ENCODE measurements at places on chromosomes 11 and 22.

GRCh38 chr11:79352349-79352703 is 88.5 kb downstream of the TENM4 start:
- no peak for DNase-seq

DNA sequence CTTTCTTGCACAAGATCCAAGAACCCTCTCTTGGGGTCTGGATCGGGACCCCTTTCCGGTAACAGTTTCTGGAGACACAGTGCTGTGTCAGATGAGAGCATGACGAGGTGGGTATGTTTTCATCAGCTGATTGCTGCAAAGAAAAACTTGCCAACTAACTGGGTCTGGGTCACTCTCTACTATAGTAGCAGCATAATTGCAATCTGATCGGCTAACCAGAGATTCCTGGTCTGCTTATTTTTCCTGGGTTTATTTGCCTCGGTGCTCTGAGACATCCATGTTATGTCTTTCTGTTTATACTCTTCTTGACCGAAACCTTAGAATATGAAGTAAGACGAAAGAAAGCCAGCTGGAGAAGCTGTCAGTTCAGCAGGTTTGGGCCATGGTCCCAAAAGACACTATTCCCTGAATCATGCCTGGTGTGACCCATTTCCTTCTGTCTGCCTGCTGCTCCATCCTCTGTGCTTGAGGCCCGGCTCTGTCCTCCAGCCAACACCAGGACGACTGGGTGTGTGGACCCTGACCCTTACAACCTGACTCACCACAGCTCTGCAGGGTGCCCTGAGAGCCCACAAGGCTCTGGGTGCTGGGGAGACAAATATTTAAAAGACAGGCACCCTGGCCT is 24.1 kb upstream of the CLMP start:
- no peak for DNase-seq

DNA sequence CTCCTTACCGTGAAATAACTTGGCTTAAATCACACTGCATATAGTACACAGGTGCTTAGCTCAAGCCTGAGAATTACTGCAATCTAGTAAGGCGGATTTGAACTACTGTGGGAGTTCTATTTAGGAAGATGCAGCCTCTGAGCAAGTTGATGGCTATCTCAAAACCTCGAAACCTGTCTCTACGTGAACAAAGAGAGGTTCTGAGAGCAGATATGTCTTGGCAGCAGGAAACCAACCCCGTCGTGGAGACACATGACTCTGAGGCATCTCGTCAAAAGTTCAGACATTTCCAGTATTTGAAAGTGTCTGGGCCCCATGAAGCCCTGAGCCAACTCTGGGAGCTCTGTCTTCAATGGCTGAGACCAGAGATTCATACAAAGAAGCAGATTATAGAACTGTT is 5.9 kb downstream of the ZNF215 start:
- no peak for DNase-seq

GRCh38 chr11:67439321-67440228 is 2.1 kb upstream of the PTPRCAP start:
- peak; percentile 47 for DNase-seq

GRCh38 chr11:13972944-13973343 is 10.4 kb downstream of the SPON1 start:
- no peak for DNase-seq
